ENCODE measurements at places on chromosomes 1 and 21.

GRCh38 chr21:29762570-29763082 is 177.2 kb downstream of the GRIK1 start:
- no peak for DNase-seq

DNA sequence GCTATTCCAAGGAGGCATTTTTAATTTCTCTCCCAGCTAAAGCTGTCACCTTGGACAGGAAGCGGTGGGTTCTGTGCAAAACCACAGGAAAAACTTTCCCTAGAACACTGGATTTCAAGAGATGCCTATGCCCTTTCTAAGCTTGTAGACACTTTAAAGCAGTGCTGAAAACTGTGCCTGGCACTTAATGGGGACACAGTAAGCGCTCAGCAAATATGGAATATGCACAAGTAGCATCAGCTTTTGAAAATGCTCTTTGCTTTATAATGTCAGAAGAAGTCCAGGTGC is 50.9 kb upstream of the TARBP1 start:
- no peak for DNase-seq

DNA sequence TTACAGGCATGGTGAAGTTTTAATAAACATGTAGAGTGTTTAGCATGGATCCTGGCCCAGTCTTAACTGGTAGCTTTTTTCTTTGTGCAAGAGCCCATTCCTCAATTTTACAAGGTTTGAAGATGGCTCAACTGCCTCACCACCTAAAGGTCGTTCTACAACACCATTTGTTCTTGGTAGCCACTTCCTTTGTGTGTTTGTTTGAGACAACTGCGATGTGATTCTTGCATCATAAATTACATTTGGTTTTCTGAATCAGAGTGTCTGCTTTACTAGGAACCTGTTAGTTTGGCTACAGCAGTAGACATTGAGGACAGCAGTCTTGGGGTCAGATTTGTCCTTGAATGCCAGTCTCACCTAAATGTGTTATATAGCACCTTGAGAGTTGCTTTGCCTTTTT is 3.3 kb downstream of the PLEKHM2 start:
- no peak for DNase-seq

GRCh38 chr21:38443110-38443509 is 55.2 kb downstream of the ERG start:
- no peak for DNase-seq

DNA sequence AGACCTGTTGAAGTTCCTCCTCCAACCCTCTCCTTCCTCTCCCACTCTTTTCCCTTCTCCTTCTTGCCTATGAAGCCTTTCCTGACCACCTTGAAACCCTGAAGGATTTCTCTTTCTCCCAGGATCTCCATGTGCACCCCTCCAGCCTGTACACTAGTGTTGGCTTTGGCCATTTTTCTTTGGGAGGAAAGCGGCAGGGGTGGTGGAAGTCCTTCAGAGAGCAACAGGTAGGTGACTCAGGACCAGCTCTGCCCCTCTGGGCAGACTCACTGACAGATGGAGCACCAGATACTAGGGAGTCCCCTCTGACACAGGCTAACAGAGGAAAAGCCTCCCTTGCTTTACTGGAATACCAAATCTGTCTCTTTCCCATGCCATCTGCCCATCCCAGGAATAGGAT is 4.6 kb downstream of the SLC26A9 start:
- DNase-seq = no peak

DNA sequence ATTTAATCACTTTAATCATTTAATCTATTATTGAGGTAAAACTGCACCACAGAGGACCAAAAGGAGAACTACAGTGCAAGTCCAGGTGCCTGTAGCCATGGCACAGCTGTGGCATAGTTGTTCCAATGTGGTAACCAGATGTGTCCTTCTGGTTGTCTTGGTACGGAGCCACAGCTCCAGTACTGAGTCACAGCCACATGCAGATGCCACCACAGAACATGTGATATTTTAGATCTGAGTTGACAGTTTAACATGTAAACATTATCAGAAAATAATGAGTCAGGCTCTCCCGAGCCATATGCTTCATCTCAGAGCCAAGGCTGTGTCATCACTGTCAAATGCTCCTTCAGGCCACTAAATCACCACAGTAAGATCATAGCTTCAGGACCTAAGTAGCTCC is 56.4 kb upstream of the RGS7 start:
- no peak for DNase-seq

DNA sequence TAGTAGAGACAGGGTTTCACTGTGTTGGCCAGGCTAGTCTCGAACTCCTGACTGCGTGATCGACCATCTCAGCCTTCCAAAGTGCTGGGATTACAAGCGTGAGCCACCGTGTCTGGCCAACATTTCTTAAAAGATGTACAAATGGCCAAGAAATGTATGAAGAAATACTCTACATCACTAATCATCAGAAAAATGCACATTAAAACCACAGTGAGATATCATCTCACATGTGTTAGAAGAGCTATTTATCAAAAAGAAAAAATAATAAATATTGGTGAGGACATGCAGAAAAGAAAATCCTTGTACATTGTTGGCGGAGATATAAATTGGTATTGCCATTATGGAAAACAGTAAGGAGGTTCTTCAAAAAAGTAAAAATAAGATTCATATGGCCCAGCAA is 33.6 kb upstream of the TNFSF18 start:
- no peak for DNase-seq

DNA sequence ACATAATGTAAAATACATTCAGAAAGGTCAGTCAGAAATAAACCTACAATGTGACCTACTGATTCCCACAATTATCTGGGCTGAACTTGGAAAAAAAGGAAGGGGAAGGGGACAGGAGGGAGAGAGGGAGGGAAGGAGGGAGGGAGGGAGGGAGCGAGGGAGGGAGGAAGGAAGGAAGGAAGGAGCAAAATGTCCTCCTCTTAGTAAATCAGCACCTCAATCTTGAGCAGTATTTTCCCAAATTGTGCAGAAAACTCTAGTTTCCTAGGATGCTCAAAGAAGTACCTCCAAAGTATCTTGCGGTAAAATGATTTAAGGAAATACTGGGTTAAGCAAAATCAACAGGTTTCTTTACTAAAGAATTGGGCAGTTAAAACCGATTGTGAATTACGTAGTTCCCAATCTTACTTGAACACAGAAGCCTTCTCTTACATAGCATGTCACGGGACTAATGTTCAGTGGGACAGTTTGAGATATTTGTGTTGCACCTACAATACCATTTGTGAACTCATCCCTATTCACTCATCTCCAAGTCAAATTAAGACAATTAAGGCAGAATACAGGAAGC is 51.0 kb upstream of the ASPM start:
- DNase-seq = no peak

All from non-pigmented ciliary epithelial cell (primary cell).